Activated CD4-positive, alpha-beta T cell treated with anti-CD3 and anti-CD28 coated beads, Interleukin-2, amount 50 U/mL, for 1 hour (primary cell): ENCODE measurements at places on chromosomes 6 and 20.
A peak's percentile ranks its signal among the peaks of the same experiment; 100 is the strongest.

DNA sequence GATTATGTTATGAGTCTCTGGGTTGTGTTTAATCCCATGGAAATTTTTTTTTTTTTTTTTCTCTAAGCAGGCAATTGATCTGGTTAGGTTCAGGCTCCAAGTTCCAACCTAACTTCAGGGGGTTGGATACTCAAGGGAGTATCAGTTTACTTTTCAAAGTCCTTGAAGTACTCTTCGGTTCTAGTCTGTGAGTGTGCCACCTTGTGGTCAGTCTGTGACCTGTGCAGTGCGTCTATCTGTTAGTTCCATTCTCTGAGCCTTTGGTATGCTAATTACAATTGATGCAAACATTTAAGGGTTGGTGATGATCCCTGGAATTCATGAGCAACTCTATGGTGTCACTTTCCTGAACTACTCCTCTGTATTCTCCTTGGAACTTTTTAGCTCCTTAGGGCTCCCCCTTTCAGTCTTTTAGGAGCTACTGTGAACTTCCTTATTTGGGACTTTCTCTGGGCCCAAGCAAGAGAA lies 342.0 kb downstream of the SOX4 start:
- DNase-seq, result no peak

DNA sequence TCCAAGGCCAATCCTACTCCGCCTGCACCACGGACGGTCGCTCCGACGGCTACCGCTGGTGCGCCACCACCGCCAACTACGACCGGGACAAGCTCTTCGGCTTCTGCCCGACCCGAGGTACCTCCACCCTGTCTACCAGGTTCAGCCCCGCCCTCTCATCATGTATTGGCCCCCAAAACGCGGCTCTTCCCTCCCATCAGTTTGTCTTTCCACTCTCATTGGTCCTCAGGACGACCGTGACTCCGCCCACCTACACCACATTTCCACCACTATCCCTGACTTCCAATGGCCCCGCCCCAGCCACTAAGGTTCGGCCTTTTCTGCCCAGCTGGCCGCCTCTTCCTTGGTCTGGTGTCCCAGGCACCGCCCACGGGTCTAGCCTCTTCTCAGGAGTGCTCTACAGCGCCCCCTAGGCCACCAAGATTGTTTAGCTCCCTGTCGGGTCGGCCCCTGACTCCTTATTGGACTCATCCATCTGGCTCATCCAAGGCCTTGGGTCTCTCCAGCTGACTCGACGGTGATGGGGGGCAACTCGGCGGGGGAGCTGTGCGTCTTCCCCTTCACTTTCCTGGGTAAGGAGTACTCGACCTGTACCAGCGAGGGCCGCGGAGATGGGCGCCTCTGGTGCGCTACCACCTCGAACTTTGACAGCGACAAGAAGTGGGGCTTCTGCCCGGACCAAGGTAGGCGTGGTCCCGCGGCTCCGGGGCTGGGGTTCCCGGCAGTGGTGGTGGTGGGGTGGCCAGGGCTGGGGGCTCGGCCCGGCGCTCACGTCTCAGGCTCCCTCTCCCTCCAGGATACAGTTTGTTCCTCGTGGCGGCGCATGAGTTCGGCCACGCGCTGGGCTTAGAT lies 3.1 kb downstream of the MMP9 start:
- DNase-seq, result peak; percentile 36

DNA sequence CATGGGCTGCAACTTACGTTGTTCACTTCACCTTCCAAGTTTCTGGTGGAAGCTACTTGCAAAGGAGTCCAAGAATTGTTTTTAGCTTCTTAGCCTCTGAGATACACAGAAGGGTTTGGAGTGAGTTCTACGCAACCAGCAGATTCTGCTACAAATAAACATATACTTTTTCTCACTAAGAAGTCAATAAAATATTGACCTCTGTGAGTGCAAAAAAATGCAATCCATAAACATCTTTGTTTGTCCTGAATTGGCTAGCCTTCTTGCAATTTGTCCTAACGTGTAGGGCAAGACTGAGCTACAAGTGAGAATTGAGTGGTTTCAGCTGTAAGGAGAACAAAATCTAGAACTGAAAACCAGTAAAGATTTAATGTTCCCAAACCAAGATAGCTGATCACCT lies 26.2 kb upstream of the E2F3 start:
- no peak for DNase-seq

- no peak for DNase-seq
These were observed 2.2 kb downstream of the NRN1 start for GRCh38 chr6:6004390-6004995.

DNA sequence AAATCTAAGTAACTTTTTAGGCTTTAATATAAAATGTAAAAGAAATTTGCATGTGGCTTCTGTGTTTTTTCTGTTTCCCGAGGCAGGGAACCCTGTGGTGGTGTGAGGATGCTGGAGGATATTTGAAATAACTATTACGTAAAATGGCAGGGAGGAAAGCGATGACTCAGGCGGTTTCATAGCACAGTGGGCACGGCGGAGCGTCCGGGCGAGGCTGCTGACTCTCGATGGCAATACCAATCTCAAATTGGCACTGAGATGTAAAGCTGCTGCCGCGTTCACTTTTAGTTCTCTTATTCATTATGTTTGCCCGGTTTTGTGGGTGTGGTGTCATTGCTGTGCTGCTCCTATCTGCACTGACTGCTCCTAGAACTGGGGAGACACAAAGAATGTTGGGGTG lies 254.3 kb downstream of the THBS2 start:
- no peak for DNase-seq

DNA sequence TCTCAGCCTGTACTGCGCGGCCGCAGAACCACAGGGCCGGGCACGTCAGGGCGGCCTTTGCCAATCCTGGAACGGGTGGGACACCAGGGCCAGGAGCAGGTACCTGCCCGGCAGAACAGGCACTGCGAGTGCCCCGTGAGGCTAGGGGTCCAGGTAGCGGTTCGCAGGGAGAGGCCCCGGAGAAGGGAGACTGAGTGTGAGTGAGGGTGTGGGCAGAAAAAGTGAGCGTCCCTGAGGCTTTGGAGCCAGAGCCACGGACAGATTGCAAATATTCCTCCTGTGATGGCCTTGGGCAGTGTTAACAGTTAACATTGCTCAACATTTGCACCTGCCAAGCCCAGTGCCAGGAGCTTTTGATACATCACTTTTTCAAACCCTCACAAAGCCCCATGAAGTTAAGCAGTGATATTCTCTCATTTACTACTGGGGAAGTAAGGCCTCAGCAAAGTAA lies 491 bp downstream of the GNMT start:
- DNase-seq, result no peak

- no peak for DNase-seq
These were observed at the start of gene IMPG1 for GRCh38 chr6:76072562-76072961. TSS of gene IMPG1 (minus strand) at chr6:76072662. CDS start at chr6:76072488, 174 bp downstream.

DNA sequence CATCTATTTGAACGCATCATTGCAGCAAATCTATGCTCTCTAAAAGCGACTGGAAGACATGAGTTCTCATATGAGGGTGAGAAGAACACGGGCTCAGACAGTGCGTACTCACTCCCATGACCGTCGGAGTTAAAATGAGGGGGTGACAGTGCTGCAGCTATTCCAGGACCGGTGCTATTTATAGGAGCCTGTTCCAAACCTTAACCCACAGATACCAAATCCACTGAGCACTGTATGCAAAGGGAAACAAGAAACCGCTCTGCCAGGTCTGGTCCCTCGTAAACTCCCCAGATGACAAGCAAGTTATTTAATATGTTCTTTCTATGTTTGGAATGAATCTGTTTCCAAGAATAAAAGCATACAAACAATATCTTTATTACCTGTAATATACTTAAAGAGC lies 22.9 kb downstream of the PPP1R3G start:
- no peak for DNase-seq

GRCh38 chr6:75609639-75610590 lies 8.2 kb downstream of the SENP6 start:
- no peak for DNase-seq

- no peak for DNase-seq
These were observed 523 bp upstream of the COX7A2 start for GRCh38 chr6:75244063-75244584.
